Naive thymus-derived CD8-positive, alpha-beta T cell (primary cell): ENCODE measurements at places on chromosomes 13 and 19.
A peak's percentile ranks its signal among the peaks of the same experiment; 100 is the strongest.

DNA sequence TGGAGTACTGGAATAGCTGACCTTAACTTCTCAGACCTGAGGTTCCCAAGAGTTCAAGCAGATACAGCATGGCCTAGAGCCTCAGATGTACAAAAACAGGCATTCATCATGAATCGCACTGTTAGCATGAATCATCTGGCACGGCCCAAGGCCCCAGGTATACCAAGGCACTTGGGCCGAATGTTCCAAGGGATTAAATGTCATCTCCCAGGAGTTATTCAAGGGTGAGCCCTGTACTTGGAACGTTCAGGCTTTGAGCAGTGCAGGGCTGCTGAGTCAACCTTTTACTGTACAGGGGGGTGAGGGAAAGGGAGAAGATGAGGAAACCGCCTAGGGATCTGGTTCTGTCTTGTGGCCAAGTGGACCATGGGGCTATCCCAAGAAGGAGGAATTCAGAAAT lies 6.3 kb downstream of the KLK3 start:
- no peak overlapping the region for H3K27ac ChIP-seq
- no peaks in the 10 kb centered on the region for H3K36me3 ChIP-seq
- H3K4me1 ChIP-seq = no peaks in the 10 kb centered on the region
- H3K4me3 ChIP-seq = no peak overlapping the region
- H3K27me3 ChIP-seq = peaks cover 54% of the 10 kb centered on the region

DNA sequence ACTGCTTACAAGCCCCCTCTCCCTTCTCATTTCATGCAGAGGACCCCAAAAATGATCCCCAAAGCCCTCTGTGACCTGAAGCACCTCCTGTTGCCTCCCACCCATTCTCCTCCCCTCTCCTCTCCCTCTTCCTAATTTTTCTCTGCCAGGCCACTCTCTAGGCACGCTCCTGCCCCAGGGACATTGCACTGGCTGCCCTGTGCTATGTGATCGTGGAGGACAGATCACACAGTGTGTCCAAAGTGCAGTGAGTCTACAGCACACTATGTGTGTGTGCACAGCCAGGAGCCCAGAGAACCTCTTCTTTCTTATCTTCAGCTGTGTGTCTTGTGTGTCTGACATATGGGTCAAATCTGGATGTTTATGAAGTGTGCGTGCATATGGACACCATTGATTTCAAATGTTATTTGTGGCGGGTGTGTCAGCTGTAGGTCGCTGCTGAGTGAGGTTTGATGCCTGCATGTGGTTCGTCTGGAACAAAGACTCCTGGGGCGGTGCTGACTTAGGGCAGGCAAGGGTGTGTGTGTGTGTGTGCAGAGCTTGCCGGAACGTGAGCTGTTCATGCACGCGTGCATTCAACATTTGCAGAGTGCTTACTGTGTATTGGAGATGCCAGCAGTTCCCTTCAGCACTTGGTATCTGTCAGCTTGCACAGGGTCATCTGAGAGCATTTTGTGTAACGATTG lies 2.1 kb upstream of the KLHL26 start:
- H3K4me3 ChIP-seq = peak overlapping the region; percentile 15
- no peaks in the 10 kb centered on the region for H3K36me3 ChIP-seq
- no peak for DNase-seq

GRCh38 chr13:46097015-46097414 lies 7.8 kb downstream of the CPB2 start:
- H3K4me1 ChIP-seq = no peaks in the 10 kb centered on the region
- no peak overlapping the region for H3K27ac ChIP-seq
- H3K27me3 ChIP-seq = peaks cover 18% of the 10 kb centered on the region
- DNase-seq = no peak

- DNase-seq = no peak
- no peak overlapping the region for H3K4me3 ChIP-seq
- H3K27ac ChIP-seq = no peak overlapping the region
- no peaks in the 10 kb centered on the region for H3K27me3 ChIP-seq
- H3K4me1 ChIP-seq = peaks cover 4% of the 10 kb centered on the region
Measured at GRCh38 chr19:18772620-18773587, 18.2 kb downstream of the COMP start.

DNA sequence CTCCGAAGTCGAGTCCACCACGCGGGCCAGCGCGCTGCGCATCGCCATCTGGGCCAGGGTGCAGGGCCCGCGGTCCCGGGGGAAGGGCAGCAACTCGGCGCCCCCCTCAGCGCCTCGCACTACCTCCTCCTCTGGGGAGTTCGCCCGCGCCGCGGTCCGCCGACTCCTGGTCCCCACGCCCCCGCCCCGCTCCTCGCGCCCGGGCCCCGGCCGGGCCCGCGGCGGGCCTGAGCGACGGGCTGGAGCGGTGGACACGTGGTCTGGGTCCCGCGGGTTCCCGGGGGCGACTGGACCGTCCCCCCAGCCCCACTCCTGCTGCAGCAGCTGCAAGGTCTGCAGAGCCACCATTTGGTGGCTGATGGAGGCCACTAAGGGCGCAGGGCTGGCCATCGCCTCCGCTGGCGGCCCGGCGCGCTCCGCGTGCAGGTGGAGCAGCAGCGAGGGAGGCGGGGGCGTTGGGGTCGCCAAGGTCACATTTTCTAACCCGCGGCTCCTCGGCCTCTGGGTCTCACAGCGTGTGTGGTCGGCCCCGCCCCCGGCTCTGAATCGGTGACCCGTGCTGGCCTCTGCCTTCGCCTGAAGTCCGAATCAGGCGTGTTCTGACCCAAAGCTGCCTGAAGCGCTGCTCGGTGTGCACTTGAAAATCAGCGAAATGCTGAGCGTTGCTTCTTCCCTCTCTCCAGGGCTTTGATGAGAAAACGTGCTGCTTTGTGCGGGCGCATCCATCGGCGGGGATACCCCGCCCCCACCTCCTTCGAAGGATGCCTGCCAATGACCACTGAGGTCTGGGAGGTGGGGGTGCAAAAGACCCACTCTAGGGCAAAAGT lies at the start of gene DLEU7:
Gene DLEU7 (minus strand): TSS at position 436 of the 827 bp plus-strand sequence. CDS start 46 bp downstream, at position 390.
- no peak for DNase-seq
- peak within 1 kb of the TSS; percentile 3 for H3K4me3 ChIP-seq
- no peak within 1 kb of the TSS for H3K27ac ChIP-seq
- H3K36me3 ChIP-seq = peaks cover 2% of the 10 kb centered on the region

- DNase-seq = no peak
- H3K36me3 ChIP-seq = peaks cover 50% of the 10 kb centered on the region
- H3K27me3 ChIP-seq = no peaks in the 10 kb centered on the region
- peaks cover 21% of the 10 kb centered on the region for H3K4me1 ChIP-seq
Measured at GRCh38 chr19:55391191-55391670, 5.5 kb downstream of the RPL28 start.

DNA sequence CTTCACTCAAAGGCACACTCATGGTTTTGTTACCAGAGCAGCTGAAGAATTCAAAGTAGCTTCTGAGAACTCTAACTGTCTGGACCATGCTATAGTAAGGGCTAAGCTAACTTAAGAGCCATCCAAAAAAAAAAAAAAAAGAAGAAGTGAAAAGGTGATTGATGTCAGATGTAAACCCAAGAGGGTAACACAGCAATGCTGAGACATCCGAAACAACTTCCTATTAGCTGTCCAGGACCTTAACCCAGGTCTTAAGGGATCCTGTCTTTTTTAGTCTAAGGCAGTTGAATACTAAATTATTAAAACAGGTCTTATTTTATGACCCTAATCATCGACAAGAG lies 11.2 kb upstream of the RAB20 start:
- H3K27me3 ChIP-seq = peaks cover 51% of the 10 kb centered on the region
- no peaks in the 10 kb centered on the region for H3K36me3 ChIP-seq
- H3K4me1 ChIP-seq = peaks cover 12% of the 10 kb centered on the region
- H3K27ac ChIP-seq = peak overlapping the region; percentile 36
- H3K4me3 ChIP-seq = no peak overlapping the region
- DNase-seq = no peak

DNA sequence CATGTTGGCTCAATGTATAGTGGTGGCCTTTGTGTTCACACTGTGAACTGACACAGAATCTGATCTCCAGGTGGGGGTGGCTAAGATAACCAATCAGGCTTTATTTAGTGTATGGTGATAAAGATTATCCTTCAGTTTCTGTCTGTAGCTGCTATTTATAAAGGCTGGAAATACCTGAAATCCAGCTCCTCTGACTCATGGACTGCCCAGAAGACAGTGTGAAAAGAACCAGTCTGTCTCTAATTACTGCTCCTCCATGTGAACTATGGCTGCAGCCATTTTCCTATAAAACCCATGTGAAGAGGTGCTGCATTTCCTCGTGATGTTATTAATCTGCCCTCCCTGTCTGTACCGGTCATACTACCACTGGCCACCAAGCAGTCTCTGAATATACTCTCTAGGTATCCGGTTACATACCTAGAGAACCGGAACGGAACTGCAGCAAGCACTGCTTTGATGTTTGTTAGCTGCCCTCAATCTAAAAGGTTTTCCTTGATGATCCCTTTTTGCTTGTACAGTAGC lies 238.0 kb downstream of the LHFPL6 start:
- no peaks in the 10 kb centered on the region for H3K4me1 ChIP-seq
- DNase-seq = no peak
- H3K27me3 ChIP-seq = no peaks in the 10 kb centered on the region
- no peak overlapping the region for H3K27ac ChIP-seq
- H3K4me3 ChIP-seq = no peak overlapping the region
